Epithelial cell of alveolus of lung (primary cell): ENCODE measurements at places on chromosomes 6 and 20. TPM values are rescaled to one million over a fixed set of nuclear protein-coding genes. Genes with fewer than 3 reads are reported as not detected.

ADTRP gene
- total RNA-seq = 0.26 TPM in 1 of 2 replicates, not detected in the other

MYL9 gene
- total RNA-seq = 31.4 and 150 TPM in 2 replicates

CCN6 gene
- not detected in 2 replicates for total RNA-seq

RAET1G gene
- total RNA-seq = 0.13 and 0.24 TPM in 2 replicates

AVP gene
- total RNA-seq = not detected in 2 replicates

CDSN gene
- total RNA-seq = 0.13 TPM in 1 of 2 replicates, not detected in the other
